ENCODE measurements at places on chromosomes 12 and 14.

DNA sequence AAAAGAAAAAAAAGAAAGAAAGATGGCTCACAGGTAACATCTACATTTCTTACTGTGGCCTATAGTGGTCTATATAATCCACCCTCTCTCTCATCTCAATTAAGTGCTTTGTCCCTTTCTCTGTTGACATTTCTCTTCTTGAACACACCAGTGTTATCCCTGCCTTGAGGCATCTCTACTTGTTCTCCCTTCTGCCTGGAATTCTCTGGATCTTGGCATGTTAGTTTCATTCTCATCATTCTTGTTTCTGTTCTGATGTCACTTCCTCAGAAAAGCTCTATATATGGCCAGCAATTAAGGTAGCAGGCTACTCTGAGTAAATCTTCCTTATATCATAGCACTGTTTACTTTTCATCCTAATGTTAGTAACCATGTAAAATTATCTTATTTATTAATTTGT is 155.7 kb upstream of the PDZRN4 start:
- no peak for DNase-seq

DNA sequence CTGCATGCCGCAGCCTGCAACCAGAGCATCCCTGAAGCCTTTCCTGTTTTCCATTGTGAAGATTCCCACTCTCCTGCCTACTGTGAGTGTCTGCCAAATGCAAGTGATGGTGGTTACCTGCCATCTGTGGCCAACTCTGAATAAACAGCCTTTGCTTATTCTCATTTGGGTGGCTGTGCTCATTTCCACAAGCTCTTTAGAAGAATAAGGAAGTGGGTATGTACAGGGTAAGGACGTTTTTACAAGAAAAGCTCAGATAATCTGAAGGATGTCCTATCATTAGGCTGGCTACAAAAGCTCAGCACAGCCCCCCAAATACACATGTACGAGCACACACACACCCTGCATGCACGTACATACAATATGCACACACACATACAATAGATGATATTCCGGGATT is 7.3 kb upstream of the RNASE1 start:
- DNase-seq: no peak

DNA sequence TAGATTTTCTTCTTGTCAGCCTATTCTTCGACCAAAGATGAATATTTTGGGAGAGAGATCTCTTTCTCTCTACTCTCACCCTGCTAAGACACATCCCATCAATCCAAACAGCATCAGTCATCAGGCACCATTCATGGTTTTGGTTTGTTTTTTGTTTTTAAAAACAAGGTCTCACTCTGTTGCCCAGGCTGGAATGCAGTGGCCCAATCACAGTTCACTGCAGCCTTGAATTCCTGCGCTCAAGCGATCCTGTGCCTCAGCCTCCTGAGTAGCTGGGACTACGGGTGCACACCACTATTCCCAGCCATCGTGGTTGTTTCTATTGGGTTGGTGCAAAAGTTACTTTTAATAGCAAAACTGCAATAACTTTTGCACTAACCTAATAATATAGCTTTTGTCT is 14.4 kb upstream of the ITPR2 start:
- no peak for DNase-seq

DNA sequence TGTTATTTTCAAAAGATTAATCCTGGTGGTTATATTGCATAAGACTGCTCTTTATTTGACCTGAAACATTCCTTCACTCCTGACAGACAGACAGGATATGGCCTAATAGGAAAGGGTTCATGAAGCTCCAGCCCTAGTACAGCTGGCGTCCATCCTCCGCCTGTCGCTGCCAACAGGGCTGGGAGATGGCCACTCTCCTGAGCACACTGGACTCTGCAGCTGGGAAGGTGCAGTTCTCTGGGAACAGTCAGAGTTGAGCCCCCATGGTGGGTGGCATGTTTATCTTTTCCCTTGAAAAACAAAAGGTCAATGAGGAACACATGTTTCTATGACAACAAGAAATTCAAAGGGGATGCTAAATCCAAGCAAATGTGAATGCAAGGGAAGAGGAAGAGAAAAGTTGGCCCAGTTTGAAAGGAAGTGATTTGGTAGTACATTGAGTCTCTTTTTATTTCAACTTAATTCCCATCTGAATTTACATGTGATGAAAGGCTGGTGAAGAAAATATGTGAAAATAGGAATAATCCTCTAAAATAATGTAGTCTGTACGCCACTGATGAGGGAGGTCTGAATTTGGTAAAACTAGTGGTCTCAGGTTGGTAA is 89.9 kb upstream of the DCN start:
- no peak for DNase-seq

- DNase-seq: no peak
Measured at GRCh38 chr14:56630707-56631106, 51.1 kb downstream of the TMEM260 start.

- DNase-seq: no peak
Measured at GRCh38 chr12:19234171-19234704, 104.7 kb downstream of the PLEKHA5 start.

GRCh38 chr12:99444859-99445316 is 202.7 kb upstream of the GARIN6 start:
- DNase-seq: no peak

GRCh38 chr14:30541318-30541717 is 17.6 kb upstream of the G2E3 start:
- no peak for DNase-seq

DNA sequence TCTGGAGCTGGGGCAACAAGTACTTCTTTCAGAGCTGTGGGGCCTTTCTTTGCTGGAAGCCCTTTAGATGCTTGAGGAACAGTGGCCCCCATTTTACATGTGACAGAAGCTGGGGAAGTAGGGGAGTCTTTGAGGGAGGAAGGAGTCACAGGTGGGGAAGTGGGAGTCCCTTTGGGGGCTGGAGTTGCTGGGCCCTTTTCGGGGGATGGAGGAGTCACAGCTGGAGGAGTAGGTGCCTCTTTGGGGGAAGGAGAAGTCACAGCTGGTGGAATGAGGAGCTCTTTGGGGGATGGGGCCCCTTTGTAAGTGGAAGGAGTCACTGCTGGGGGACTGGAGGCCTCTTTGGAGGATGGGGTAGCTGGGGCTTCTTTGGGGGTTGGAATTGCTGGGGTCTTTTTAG is 8.6 kb downstream of the NACA start:
- DNase-seq: no peak

DNA sequence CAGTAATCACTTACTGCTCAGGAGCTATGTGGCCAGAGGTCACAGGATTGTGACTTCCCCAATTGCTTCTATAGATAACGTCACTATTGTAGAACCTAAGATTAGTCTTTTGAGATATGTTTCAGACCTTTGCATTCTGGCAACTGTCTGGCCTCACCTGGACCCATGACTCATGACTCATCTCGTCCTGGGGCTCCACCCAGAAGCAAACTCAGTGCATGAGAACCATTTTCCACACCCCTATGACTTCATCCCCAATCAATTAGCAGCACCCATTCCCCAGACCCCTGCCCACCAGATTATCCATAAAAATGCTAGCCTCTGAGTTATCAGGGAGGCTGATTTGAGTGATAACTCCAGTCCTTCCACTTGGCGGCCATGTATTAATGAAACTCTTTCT is 186.9 kb downstream of the EMP1 start:
- DNase-seq: no peak

GRCh38 chr12:125892276-125892675 is 827.0 kb downstream of the AACS start:
- DNase-seq: no peak

- DNase-seq: no peak
Measured at GRCh38 chr14:90649083-90649482, 167.1 kb downstream of the TTC7B start.

GRCh38 chr14:67764496-67764895 is 51.9 kb downstream of the ZFYVE26 start:
- no peak for DNase-seq

GRCh38 chr12:131597333-131597732 is 113.6 kb upstream of the SFSWAP start:
- DNase-seq: no peak

DNA sequence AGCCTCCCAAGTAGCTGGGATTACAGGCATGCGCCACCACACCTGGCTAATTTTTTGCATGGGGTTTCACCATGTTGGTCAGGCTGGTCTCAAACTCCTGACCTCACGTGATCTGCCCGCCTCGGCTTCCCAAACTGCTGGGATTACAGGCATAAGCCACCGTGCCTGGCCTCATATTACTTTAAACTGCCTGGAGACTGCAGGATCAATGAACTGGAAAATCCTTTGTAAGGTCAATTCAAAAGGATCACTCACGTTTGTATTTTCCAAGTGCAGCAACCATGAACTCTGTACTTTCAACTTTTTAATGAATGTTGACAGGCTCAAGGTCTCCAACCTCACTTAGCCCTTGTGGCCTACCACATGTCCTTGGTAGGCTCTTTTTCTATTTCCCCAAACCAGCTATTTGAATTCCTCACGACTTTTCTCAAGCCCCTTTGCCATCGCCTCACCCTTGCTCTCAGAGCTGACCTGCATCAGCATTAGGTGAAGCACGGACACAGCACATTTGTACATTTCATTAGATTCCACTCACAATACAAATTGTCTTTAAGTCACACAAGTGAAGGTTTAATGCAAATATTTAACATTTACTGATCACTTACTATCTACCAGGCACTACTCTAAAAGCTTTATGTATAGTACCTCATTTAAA is 42.2 kb upstream of the GCH1 start:
- DNase-seq: no peak

GRCh38 chr12:107362960-107363359 is 269.6 kb upstream of the CRY1 start:
- DNase-seq: no peak

DNA sequence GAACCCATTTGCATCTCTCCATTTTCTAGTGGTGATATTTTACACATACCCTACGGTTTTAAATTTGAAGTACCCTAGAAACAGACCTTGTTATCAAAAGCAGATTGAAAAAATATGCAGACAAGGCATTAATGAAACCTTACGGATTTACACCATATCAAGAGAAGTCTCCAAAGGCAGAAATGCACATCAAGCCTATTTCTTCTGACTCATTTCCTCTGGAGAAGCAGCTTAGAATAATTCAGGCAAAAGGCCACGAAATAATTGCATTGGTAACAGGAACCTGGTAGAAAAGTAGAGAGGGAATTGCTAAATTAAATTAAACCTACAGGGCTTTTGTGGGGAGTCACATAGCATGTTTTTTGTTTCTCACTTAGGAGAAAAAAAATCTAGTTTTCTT is 34.7 kb downstream of the KICS2 start:
- no peak for DNase-seq

DNA sequence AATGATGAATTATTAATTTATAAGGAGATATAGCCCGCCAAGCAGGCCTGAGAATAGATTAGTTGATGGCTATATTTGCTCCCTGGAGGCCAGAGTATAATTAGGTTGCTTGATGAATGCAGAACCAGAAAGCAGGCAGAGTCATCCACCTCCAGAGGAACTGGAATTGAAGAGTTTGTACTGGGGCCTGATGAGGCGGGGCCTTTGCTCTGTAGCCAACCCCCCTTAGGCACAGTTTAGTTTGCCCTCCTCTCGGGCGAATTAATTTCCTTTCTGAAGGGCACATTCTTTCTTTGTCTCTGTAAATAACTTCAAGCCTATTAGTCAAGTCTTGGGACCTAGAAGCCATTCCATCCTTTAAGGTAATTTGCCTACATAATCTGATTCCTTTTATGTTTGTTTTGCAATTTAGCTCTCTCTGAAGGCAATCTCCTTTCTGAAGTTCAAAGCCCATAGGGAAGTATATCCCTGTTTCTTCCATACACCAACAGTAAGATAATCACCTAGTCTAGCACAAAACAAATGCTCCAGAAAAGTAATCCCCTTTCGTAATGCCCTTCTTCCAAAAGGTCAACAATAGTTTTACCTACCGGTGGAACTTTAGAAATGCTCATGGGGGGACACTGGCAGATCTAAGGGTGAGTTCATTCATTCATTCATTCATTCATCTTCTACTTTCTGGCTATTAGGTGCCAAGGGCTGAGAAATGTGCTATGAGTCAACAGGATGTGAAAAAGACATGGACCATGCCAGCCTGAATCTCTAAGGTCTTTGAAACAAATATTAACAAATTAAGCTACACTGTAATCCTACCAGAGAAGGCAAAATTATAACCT is 84.8 kb upstream of the NUDT4 start:
- DNase-seq: no peak

- no peak for DNase-seq
Measured at GRCh38 chr14:24463884-24464785, 21.6 kb upstream of the SDR39U1 start.

GRCh38 chr14:103716091-103716801 is 636 bp downstream of the ZFYVE21 start:
- no peak for DNase-seq

- no peak for DNase-seq
Measured at GRCh38 chr14:77303417-77304156, 17.1 kb downstream of the POMT2 start.

DNA sequence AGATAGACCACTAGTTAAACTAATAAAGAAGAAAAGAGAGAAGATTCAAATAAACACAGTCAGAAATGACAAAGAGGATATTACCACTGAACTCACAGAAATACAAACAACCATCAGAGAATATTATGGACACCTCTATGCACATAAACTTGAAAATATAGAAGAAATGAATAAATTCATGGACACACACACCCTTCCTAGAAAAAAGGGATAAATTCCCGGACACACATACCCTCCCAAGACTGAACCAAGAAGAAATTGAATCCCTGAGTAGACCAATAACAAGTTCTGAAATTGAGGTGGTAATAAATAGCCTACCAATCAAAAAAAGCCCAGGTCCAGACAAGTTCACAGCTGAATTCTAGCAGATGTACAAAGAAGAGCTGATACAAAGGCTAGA is 187.9 kb downstream of the SEC23A start:
- no peak for DNase-seq

DNA sequence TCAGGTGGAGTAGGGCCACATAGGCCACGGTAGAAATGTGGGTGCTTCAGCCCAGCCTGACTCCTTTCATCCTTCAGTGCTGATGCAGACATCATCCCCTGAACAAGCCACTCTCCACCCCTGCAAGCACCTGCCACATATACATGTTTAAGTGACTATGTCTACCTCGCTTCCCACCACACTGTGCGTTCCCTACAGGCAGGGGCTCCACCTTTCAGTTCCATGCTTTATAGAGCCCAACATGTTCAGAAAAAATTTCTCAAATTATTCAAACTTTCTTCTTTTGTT is 11.6 kb downstream of the SLC7A7 start:
- DNase-seq: no peak

- no peak for DNase-seq
Measured at GRCh38 chr12:80262346-80262745, 163.0 kb downstream of the OTOGL start.

- no peak for DNase-seq
Measured at GRCh38 chr14:71013551-71014192, 106.4 kb downstream of the PCNX1 start.

DNA sequence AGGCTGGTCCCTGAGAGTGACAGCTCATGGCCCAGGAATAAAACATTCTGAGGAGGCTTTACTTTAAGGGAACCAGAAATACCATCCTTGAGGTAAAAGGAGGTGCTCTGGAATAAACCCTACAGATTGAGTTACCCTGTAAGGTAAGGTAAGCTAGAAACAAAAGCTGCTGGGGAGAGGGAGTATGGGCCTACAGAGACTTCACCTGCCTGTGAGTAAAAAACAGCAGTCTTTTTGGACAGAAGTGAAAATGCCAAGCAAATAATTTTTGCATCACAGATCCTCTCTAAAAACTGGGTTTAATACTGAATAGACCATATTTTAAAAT is 41.2 kb downstream of the CORO1C start:
- DNase-seq: no peak

GRCh38 chr14:52802597-52802996 is 11.2 kb upstream of the GNPNAT1 start:
- no peak for DNase-seq
